ENCODE measurements at places on chromosomes 1 and 21.
A peak's percentile ranks its signal among the peaks of the same experiment; 100 is the strongest.

DNA sequence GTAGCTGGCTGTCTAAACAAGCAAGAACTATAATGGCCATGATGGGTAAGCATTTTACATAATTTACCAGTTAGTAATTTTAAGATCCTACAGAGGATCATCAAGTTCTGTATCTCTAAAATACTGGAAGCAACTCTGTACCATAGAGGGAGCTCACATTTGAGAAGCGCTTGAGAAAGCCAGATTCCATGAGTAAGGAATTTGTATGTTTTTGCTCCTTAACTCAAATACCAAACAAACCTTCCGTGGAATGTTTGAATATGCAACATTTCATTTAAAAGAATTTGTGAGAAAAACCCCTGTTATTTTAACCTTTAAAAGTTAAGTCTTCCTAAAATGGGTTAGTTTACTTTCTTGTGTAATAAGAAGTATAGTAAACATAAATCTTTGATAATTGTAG is 2.0 kb downstream of the TSHB start:
- no peak for DNase-seq

DNA sequence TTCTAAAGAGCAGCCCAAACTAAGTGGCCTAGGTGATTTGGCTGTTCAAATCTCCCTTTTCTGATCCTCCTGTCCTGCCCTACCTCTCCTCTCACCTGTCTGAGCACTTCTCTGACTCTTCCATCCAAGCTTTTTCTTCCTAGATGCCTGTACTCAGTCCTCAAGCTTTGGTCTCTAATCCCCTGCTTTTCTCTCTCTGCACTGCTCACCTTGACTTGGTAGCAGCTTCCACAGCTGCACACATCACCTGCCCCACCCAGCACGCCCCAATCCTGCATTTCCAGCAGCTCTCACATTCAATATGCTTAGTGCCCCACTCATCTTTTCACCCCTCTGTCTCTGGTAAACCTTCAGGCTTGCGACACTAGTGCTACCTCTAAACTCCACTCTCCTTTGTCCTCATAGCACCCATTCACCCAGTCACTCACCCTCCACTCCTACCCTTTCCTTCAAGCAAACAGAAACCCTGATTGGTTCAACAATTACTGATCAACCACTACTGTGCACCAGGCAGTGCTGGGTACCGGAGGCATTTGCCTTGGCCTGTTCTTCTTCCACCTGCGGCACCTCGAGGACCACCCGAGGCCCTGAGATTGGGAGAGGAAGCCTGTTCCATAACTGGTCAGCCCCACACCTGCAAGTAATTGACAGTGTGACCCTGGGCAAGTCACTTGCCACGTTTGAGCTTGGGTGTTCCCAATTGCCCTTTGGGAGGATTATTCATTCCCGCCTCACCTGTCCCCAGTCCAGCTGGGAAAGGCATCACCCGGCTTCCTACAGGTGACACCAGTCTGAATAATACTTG is 136.1 kb upstream of the EDN2 start:
- DNase-seq: no peak

GRCh38 chr21:42685036-42685435 is 31.6 kb downstream of the PDE9A start:
- peak; percentile 8 for DNase-seq

GRCh38 chr1:38208716-38209632 is 162.4 kb upstream of the POU3F1 start:
- DNase-seq: no peak

DNA sequence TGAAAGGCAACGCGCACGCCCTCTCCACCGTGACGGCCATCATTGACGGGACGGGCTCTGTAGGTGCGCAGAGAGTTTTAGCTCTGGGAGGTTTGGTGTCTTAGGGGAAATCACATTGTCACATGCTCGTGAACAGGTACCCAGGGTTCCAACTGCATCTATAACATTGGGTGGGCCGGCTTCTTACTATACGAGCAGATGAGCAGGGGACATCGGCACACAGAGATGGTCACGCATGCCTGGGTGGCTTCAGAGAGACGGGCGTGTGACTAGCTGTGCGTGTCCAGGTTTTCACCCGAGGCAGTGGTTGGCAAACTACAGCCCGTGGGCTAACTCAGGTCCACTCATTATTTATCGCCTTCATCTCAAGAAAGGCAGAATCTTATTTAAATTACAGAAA is 54.7 kb downstream of the SLC37A1 start:
- no peak for DNase-seq

GRCh38 chr1:17031436-17031835 is 19.7 kb upstream of the ATP13A2 start:
- DNase-seq: no peak

DNA sequence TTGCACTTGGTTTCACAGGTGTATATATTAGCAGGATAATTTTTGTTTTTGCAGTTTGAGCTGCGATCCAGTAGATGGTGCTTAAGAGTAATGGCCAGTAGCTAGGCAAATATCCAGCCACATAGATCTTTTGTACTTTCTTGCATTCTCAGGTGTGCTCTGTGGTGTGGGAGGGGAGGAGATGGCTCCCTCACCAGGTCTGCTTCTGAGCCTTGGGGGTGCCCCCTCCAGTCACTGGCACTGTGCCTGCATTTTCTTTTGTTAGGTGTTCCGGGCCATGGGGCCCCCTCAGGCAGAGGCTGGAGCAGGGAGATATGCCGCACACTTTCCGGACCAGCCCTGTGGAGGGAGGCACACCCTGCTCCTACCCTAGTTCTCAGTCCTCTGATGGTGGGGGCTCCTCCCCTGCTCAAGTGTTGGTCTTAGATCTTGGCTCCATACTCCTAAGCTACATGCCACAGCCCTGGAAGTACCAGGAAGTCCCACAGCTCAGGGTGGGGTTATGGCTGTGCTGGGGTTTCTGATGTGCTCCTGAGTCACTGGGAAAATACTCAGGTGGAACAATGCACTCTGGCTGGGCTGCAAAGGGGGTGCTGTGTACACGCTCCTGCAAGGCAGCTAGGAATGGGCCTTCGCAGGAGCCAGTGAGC is 197.6 kb upstream of the DMRTA2 start:
- DNase-seq: no peak

- peak; percentile 10 for DNase-seq
Measured at GRCh38 chr21:26148071-26148839, 22.3 kb downstream of the APP start.

DNA sequence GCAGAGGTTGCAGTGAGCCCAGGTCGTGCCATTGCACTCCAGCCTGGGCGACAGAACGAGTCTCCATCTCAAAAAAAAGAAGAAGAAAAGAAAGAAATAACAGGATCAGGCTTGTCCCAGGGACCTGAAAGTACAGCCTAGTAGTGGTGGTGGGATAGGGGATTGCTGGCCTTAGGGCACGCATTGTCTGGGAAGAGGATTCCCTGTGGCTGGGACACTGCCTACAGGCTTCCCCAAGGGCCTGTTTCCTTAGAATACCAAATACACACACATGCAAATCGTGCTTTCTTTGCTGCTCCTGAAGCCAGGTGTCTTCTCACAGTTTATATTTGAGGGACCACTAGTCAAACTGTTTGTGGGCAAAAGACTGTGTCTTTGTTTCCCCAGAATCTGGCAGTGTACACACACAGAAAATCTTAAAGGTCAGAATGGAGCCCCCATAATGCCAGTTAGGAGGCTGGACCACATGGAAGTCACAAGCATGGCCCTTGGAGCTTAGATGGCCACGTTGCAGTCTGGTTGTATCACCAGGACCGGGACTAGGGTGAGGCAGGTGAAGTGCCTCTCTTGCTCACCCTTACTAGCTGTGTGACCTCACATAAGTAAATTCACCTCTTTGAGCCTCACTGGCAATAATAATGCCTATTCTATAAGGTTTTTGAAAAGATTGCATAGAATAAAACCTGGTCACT is 12.7 kb upstream of the ASAP3 start:
- DNase-seq: no peak

Data from fibroblast of gingiva (primary cell).